RPMI7951 (cell line): ENCODE measurements at places on chromosomes 16 and 17. TPM values are rescaled to one million over a fixed set of nuclear protein-coding genes. Genes with fewer than 3 reads are reported as not detected.
A peak's percentile ranks its signal among the peaks of the same experiment; 100 is the strongest.

- DNase-seq = no peak
These were observed 3.4 kb downstream of the ANKRD40CL start for GRCh38 chr17:50763716-50764475.

GRCh38 chr17:73255671-73256181, 6.0 kb downstream of the CPSF4L start:
- DNase-seq = peak; percentile 48

DNA sequence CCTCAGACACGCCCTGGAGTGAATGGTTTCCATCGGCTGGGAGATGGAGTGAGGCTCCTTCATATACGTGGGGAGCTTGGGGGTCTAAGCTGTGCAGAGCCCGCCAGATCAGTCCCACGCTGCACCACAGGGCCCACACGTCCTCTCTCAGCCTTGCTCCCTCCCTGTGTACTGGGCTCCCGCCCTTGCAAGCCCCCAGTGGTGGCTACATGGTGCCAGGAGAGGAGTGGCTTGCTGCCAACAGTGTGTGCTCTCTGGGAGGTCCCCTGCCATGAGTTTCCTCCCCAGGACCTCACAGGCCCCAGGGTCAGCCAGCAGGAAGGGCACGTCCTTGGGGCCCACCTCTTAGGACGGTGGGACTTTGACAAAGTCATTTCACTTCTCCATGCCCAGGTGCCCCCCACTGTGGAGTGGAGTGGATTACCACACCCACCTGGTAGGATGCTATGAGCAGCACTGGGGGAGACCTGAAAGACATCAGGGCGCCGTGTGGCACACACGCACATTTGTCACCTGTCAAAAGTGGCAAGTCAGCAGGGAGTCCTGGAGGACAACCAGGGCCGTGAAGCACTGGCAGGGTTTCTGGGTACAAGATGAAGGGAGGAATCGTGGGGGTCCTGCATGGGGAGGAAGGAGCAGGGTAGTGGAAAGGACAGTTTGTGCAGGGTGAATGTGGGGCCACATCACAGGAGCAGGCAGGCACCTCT, 13.7 kb downstream of the SLC5A10 start:
- DNase-seq = no peak

DNA sequence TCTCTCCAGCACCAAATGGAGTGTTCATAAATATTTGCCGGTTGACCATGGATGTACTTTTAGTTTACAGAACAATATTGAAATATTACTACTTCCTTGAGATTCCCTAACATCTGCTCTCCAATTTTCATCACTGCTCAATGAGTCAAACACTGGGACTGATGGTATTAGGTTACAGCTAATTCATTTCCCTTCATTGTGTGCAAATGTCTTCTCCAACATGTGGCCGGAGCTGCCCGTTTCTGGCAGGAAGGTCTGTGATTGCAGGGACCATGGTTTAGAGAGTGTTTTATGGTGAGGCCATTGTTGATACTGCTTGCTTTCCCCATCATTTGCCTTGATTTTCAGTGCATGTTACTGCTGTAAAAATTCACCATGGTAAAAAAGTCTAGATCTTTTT, 209.3 kb downstream of the HS3ST3B1 start:
- no peak for DNase-seq

The DUSP14 gene
- total RNA-seq = 43.6 and 47.8 TPM in 2 replicates

The HBA1 gene
- not detected in 2 replicates for total RNA-seq

The AATK gene
- not detected in 2 replicates for total RNA-seq

The NPTX1 gene
- 2.5 and 4.6 TPM in 2 replicates for total RNA-seq
